ENCODE measurements at places on chromosomes 12 and 14.
A peak's percentile ranks its signal among the peaks of the same experiment; 100 is the strongest.

- DNase-seq, result no peak
Measured at GRCh38 chr12:49334681-49335080, 2.3 kb downstream of the C1QL4 start.

DNA sequence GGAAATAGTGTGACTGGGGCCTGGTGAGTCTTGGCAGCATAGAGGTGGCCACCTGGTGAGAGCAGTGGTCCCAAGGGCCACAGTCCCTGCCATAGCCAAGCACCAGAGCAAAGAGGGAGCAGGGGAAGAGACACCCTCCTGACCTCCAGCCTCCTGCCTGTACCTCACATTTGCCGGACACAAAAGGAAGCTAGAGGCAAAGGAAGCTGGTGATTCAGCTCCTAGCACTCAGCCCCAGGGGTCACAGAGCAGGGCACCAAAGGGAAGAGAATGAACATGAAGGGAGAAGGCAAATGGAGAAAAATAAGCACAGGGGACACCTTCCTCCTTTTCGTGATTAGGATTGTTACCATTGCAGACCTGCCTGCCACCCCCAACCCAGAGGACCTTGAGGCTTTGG is 216.8 kb downstream of the ZFP36L1 start:
- no peak for DNase-seq

GRCh38 chr12:11958221-11959091 is 112.3 kb upstream of the BCL2L14 start:
- DNase-seq, result peak; percentile 14

DNA sequence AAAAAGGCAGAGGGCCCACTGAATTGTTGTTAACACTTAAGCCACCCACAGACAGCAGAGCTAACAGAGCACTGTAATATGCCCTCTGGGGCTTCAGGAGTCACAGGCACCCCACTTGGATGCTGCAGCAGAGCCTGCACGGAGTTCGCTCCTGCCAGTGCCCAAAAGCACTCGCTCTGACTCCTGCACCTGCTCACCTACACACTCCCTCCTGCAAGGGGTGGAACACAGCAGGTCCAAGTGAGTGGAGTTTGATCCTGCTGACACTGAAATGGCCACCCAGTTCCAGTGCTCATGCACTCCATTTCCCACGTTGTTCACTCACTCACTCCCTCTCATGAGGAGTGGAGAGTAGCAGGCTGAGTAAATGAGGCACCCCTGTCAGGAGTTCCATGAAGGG is 68.8 kb downstream of the OSBPL8 start:
- no peak for DNase-seq

- DNase-seq, result no peak
Measured at GRCh38 chr12:75842090-75842489, 189.5 kb downstream of the PHLDA1 start.

DNA sequence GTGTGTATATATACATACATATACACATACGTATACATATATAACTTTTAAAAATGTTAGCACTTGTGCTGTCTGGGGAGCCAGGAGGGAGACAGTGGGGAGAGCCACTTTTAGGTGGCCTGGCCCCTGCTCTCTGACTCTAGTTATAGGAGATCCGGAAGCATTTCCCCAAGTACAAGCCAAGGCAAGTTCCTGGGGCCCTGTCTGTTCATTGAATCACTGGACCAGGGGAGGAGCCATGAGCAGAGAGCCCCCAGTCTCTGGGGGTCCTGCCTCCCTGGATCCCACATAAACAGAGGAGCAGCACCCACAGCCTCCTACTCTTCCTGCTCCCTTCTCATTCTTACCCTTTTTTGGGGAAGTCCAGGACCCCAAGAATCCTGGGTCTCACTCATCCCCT is 45.4 kb upstream of the TMED10 start:
- DNase-seq, result no peak

GRCh38 chr12:111767362-111768158 is 827 bp downstream of the ALDH2 start:
- DNase-seq, result no peak

- DNase-seq, result peak; percentile 39
Measured at GRCh38 chr12:9687228-9687627, 17.7 kb downstream of the CLEC2D start.

DNA sequence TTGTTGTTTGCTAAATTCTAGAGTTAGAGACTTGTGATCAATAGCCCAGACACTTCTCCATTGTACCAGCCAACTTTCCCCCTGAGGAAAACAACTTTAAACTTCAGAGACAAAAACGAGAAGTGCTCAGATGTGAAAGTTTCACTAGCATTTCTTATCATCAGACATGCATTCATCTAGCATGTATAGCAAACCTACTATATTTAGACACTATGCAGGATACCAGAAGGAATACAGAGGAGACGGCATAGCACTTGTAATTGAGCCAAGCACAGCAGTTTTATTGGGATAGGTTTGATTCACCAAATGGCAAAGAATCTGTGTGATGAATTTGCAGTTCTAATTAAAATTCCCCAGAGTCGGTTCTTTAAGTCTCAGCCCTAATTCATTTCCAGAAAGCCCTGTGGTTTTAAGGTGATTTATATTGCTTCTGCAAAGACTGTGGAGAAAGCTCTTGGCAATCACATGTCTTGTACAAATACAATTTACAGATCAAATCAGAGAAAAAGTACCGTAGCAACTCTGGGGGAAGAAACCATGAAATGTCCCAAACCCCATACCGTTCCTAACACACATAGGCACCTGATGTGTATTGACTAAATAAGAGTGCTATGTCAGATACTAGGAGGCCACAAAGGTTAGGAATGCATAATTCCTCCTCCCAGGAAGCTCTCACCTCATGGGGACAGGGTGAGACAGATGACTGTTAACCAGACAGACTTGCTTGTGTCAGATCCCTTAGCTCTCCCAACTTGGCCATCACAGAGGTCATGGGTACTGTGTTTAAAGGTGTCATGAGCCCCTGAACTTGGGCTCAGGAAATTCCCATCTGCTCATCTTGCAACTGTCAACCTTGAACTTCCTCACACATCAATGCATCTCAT is 69.6 kb upstream of the KRAS start:
- DNase-seq, result no peak

GRCh38 chr14:92106143-92106926 is at the start of gene ATXN3:
Gene ATXN3 (minus strand): TSS chr14:92106582. CDS start chr14:92106552, 30 bp downstream.
- peak; percentile 97 for DNase-seq

- DNase-seq, result no peak
Measured at GRCh38 chr12:85809500-85809899, 26.7 kb downstream of the RASSF9 start.

- no peak for DNase-seq
Measured at GRCh38 chr12:124311292-124312109, 16.6 kb downstream of the RFLNA start.

- no peak for DNase-seq
Measured at GRCh38 chr12:11904124-11904523, 166.6 kb upstream of the BCL2L14 start.

DNA sequence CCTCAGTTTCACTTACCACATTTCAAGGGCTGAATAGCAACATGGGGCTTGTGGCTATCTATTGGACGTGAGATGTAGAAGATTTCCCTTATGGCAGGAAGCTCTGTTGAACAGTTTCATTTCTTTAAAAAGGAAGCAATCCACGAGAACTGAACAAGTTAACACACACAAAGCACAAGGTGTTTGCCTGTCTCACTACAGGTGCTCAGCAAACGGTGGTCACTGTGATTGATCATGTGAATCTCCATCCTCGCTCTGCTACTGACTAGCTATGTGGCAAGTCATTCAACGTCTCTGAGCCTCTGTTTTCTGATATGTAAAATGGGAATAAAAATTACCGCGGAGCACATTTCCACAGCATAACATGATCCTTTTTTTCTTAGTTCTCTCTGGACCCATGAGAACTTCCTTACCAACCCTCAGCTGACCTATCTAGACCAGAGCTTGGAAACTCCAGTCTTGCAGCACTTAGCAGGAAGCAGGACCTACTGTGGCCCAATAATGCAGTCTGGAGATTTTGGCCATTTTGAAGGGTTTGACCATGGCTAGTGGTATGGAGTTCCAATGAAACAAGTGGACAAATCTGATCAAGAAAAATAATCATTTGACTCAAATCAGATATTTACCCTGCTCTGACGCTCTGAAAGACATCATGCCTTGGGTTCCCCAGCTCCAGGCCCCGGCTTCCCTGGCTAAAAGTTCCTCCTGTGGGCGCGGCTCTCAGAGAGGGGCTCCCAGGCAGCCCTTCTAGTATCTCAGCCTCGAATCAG is 278.8 kb downstream of the ZFP36L1 start:
- DNase-seq, result no peak

DNA sequence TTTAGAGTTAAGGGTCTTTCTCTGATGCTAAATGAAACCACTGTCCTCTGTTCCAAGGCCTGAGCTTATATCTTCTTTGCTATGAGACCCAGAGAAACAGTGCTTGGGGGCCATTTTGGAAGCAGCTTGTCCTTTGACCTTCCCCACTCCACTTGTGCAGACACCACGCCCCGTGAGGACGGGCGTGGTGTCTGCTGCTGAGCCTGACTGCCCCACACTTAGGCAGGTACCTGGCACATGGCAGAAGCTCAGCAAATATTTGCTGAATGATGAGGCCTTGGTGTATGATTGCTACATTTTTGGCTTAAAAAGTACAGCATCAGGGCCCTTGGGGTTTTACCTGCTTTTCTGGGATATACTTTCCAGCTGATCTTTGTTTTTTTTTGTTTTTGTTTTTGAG is 69.9 kb downstream of the RASSF3 start:
- DNase-seq, result no peak

DNA sequence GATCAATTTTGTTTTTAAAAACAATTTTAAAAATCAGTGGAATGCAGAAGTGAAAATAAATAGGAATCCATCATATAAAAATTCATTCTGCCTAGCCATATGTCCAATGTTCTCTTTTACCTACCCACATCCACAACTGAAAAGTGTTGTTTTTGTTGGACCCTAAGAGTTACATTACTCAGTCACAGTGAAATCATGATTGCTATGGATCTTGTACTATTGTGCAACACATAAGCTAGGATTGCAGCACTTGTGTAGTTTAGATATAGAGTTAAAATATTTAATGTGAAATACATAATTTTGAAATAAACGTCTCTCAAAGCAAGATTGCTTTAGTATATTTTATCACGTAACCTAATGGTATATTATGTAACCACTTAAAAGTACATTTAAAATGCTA is 213.3 kb upstream of the CLEC14A start:
- no peak for DNase-seq

DNA sequence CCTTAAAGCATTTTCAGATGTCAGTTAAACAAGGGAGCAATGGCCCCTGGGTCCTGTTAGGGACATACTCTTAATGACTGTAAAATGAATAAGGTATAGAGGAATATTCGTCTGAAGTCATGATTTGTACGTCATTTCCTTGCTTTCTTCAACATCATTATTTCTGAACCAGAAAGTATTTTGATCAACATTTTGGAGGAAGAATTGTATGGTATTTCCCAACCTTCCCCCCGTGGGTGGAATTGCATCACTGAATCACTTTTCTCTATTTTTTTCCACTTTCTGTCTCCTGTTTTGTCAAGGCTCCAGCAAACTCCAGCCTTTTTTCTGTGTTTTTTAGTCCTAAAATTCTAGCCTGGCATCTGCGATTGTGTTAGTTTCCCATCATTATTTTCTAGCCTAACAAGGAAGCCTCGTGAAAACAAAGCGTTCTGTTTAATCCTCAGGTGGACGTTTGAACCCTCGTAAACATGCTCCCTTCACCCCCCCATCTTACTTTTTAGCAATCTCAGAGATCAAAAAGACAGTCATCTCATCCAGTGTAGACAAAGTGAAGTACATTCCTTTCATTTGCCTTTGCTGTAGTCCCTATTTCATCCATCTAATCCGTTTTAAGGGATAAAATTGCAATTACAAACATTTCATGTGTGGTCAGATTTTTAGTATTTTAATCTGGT is 62.3 kb downstream of the ETV6 start:
- DNase-seq, result no peak

DNA sequence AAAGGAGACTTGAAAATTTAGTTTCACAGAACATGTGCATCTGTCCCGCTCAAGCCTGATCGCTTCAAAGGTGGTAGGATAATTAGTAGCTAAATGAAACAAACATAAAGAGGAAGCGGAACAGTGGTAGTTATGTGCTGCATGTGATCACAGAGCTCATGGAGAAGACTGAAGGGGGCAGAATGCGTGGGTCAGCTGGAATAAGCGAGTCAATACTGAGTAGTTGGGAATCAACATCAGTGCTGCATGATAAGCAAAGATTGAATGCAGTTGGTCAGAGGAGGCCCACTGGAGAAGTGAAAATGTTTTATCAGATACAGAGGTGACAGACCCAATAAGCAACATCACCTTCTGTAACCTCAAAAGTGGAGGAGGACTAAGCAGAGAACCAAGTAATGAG is 95.1 kb upstream of the RFX4 start:
- no peak for DNase-seq

DNA sequence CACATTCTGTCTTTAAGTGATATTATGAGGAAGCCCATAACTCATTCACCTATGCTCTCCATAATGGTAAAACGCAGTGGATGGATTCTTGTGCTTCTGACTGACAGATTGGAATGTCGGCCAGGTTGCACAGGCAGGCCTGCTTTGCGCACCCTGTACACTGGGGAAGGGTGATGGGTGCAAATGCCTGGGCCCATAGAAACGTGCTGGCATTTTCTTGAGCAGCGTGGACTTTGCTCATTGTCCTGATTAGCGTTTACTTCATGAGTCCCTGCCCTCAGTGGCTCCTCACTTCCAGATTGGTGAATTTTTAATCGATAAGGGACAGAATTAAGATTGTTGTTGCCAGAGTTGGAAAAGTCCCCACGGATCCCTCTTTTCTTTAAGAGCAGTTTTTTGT is 80.9 kb upstream of the TRAF3 start:
- DNase-seq, result no peak

- DNase-seq, result no peak
Measured at GRCh38 chr12:65584016-65584415, 240.3 kb upstream of the HMGA2 start.

DNA sequence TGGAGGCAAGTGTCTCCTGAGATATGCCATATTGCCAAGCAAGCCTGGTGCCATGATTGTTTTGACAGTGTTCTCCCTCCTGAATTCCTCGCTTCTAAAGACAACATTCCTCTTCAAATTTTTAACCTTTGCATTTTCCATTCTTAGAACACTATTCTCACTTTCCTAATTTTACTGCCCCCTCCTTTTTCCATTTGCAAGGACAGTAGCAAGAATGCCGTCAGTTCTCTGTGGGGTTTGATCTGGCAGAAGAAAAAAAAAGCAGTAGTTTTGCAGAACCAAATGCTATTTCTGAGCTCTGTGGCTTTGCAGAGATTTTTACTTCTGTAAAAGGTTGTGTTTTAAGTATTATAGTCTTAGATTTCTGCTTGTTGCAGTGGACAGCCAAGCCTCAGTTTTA is 295.2 kb downstream of the NUAK1 start:
- DNase-seq, result no peak

DNA sequence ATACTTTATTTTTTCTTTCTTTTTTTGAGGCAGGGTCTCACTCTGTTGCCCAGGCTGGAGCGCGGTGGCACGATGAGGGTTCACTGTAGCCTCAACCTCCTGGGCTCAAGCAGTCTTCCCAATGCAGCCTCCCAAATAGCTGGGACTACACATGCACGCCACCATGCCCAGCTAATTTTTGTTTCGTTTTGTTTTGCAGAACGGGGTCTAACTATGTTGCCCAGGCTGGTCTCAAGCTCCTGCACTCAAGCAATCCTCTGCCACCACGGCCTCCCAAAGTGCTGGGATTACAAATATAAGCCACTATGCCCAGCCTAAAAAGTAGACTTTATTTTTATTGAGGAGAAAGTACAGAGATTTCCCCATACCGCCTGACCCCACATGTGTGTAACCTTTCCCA is 4.7 kb upstream of the MSI1 start:
- no peak for DNase-seq

- DNase-seq, result no peak
Measured at GRCh38 chr14:76698631-76699030, 62.6 kb upstream of the VASH1 start.
